ENCODE measurements at places on chromosomes 2 and 18.

DNA sequence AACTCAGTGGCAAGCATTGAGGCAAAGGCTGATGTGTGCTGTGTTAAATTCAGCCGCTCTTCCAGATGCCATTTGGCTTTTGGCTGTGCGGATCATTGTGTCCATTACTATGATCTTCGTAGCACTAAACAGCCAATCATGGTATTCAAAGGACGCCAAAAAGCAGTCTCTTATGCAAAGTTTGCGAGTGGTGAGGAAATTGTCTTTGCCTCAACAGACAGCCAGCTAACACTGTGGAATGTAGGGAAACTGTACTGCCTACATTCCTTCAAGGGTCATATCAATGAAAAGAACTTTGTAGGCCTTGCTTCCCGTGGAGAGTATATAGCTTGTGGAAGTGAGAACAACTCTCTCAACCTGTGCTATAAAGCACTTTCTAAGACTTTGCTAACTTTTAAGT is 195.5 kb upstream of the RAB12 start:
- no peak for DNase-seq

GRCh38 chr2:73776381-73776780 is 3.5 kb downstream of the DUSP11 start:
- no peak for DNase-seq

- DNase-seq = no peak
These were observed 195.5 kb upstream of the CYRIA start for GRCh38 chr2:16861111-16861510.

DNA sequence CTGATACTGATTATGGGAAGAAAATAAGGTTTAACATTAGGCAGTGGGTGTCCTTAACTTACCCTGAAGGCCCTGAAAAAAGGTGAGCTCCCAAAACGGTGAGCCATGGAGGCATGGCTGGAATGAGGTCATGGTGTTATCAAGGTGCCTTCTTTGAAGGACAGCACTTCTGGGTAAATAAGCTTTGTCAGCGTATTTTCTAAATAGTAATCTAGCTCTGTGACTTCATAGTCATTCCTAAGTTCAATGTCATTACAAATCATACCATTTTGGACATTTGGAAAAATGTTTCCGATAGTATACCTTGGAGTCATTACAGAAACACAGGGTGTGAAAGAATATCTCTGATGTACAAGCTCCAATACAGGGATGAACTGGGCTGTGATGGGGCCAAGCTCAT is 35.2 kb upstream of the CNGA3 start:
- no peak for DNase-seq

DNA sequence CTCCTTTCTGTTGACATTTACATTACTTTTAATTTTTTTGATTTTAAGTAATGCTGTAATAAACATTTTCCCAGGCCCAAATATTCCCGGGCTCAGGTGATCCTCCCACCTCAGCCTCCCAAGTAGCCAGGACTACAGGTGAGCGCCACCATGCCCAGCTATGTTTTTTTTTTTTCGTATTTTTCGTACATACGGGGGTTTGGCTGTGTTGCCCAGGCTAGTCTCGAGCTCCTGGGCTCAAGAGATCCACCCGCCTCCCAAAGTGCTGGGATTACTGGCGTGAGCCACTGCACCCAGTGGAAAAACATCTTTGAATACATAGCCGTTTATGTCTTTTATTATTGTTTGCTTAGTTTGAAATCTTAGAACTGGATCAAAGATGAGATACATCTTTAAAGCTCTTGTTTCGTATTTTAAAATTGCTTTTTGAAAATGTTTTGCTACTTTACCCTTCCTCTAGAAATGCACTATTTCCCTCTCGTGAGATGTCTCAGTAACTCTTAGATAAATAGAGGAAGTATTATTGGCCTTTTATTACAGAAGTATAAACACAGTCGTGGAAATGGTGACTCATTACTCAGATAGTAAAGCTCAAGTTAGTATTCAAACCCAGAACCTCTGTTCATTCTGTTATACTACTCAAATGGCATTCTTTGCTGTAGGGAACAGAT is 2.4 kb downstream of the SMCHD1 start:
- no peak for DNase-seq

DNA sequence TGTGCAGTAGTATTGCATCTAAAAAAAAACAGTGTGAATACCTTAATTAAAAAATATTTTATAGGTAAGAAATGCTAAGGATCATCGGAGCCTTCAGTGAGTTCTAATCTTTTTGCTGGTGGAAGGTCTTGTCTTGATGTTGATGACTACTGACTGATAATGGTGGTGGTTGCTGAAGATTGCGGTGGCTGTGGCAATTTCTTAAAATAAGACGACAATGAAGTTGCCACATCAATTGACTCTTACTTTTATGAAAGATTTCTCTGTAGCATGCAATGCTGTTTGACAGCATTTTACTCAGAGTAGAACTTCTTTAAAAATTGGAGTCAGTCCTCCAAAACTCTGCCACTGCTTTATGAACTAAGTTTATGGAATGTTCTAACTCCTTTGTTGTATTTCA is 36.2 kb downstream of the GLS start:
- DNase-seq = no peak
